ENCODE measurements at places on chromosomes 4 and X. TPM values are rescaled to one million over a fixed set of nuclear protein-coding genes. Genes with fewer than 3 reads are reported as not detected.

DNA sequence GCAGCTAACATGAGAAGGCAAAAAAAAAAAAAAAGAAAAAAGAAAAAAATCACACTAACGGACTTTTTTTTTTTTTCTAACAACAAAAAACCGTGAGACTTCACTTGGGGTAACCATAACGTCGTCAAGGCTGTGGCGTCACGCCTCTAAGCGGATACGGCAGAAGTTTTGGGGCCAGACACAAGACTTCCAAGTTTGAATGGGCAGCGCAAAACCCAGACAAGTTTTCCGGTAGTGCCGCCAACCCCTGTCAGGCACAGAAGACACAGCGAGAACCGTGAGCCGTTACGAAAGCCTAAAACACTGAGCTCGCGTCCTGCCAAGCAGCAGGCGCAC is 556 bp upstream of the SMARCA5 start:
- peak overlapping the region; percentile 96 for H3K27ac ChIP-seq
- H3K4me3 ChIP-seq, result peak overlapping the region; percentile 94
- H3K4me1 ChIP-seq, result no peaks in the 10 kb centered on the region
- peak; percentile 92 for DNase-seq

- no peak overlapping the region for H3K4me3 ChIP-seq
- no peak for DNase-seq
- no peaks in the 10 kb centered on the region for H3K4me1 ChIP-seq
These were observed 387.9 kb upstream of the RPS6KA3 start for GRCh38 chrX:20654596-20655106.

Gene EGFL6
- 0.93 TPM for total RNA-seq

GRCh38 chrX:1391370-1391706 is 575 bp downstream of the SLC25A6 start:
- no peaks in the 10 kb centered on the region for H3K4me1 ChIP-seq
- peak overlapping the region; percentile 99 for H3K27ac ChIP-seq
- H3K27me3 ChIP-seq, result no peaks in the 10 kb centered on the region
- H3K4me3 ChIP-seq, result peak overlapping the region; percentile 94
- peaks cover 50% of the 10 kb centered on the region for H3K36me3 ChIP-seq

Gene PITX2
- 0.44 TPM for total RNA-seq

Gene SH2D1A
- total RNA-seq, result not detected

DNA sequence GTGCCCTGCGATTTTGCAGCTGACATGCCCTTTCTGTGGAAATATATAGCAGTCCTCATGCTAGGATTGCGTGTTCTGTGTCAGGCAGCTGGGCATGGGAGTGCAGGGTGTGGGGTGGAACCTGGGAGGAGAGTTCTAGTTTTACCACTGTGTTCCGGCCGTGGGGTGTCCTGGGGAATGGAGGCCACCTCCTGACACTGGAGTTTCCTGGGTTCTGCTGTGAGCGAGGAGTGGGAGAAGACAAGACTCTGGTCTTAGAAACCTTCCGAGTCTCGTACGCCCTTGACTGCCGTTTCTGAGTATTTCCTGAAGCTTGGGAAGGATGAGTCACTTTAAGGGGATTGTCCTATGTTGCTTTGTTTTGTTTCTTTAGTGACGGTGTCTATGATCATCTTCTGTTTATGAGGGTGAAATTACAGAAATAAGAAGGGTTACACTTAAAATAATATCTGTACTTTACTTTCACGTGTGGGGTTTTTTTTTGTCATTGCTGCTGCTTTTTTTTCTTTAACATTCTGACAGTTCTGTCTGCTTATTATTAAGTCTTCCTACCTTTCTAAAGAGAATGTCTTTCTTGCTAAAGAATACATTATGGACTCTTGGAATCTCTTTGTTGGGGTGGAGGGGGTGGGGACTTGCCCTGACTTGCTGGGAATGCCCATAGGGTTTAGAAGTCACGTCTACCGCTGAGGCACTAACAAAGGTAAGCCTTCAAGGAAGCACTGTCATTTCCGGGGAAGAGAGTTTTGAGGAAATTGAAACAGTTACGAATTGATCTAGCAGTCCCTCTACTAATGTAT is 19.1 kb downstream of the CD99 start:
- no peaks in the 10 kb centered on the region for H3K27me3 ChIP-seq
- H3K4me3 ChIP-seq, result no peak overlapping the region
- peaks cover 14% of the 10 kb centered on the region for H3K4me1 ChIP-seq
- no peak for DNase-seq
- peak overlapping the region; percentile 66 for H3K27ac ChIP-seq
- H3K36me3 ChIP-seq, result peaks cover 3% of the 10 kb centered on the region

GRCh38 chr4:176406736-176407135 is 87.0 kb downstream of the SPCS3 start:
- no peaks in the 10 kb centered on the region for H3K36me3 ChIP-seq
- H3K4me1 ChIP-seq, result no peaks in the 10 kb centered on the region
- no peak overlapping the region for H3K4me3 ChIP-seq
- no peaks in the 10 kb centered on the region for H3K27me3 ChIP-seq
- H3K27ac ChIP-seq, result no peak overlapping the region

Gene CENPE
- 49.0 TPM for total RNA-seq

DNA sequence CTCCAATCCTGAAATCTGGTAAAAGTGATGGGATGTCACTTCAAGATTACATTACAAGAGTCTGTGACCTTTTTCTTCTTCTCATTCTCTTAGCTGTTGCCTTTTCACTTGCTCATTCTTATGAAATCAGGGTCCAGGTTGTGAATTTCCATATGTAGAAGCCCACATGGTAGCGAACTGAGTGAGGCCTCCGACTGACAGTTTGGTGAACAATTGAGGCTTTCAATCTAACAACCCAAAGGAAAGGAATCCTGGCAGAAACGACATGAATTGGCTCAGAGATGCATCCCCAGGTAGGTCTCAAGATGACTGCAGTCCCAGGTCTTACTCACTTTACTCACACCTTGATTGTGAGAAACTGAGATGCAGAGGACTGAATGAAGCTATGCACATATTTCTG is 203.4 kb upstream of the FAT4 start:
- H3K27ac ChIP-seq, result no peak overlapping the region
- no peak for DNase-seq
- H3K36me3 ChIP-seq, result no peaks in the 10 kb centered on the region
- no peak overlapping the region for H3K4me3 ChIP-seq
- H3K4me1 ChIP-seq, result peaks cover 5% of the 10 kb centered on the region
- H3K27me3 ChIP-seq, result no peaks in the 10 kb centered on the region

Gene PRMT9
- 9.6 TPM for total RNA-seq

GRCh38 chr4:24328711-24329110 is 255.6 kb downstream of the DHX15 start:
- H3K27ac ChIP-seq, result 0 out of 2 replicates have a peak overlapping the region, but pooled peaks have one; percentile 13
- H3K36me3 ChIP-seq, result peaks cover 67% of the 10 kb centered on the region

DNA sequence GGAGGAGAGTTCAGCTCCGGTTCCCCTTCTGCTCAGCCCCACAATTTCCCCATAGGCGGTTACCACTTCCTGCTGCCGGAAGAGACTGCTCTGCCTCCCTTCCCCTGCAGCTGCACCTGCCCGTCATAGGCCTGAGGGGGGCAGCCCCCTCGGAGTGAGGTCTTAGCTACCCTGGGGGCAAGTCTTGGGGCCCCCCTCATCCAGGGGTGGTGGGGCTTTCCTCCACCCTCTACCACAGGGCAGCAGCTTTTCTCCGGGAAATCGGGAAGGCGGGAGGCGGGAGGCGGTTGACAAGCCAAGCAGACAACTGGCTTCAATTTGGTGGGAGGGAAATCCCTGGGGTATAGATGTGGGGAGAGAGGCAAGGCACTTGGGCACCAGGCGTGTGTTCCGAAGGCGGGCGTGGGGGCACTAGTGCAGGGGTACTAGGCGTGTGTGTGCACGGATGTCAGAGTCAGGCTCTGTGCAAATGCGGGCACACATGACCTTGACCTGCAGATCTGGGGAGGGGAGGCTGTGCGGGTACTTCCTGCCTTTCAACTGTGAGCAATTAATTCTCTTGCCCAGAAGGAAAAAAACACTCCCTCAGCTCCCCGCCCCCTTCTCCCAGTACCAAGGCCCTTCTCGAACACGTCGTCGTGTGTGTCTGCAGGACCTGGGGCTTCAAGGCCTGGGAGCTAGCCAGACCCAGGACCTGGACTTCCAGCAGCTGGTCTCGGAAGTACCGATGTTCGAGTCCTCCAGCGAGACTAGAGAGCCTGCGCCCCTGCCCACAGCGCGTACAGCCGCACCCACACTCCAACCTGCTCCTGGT is 1.0 kb upstream of the ARHGAP4 start:
- H3K4me1 ChIP-seq, result peaks cover 18% of the 10 kb centered on the region
- no peak for DNase-seq
- H3K36me3 ChIP-seq, result peaks cover 10% of the 10 kb centered on the region
- H3K27ac ChIP-seq, result peak overlapping the region; percentile 79
- H3K27me3 ChIP-seq, result no peaks in the 10 kb centered on the region

- no peaks in the 10 kb centered on the region for H3K27me3 ChIP-seq
- H3K4me1 ChIP-seq, result no peaks in the 10 kb centered on the region
- no peak overlapping the region for H3K4me3 ChIP-seq
- DNase-seq, result no peak
- no peaks in the 10 kb centered on the region for H3K36me3 ChIP-seq
These were observed 20.7 kb upstream of the RNF150 start for GRCh38 chr4:141153751-141154510.

- H3K4me1 ChIP-seq, result no peaks in the 10 kb centered on the region
- H3K27ac ChIP-seq, result no peak overlapping the region
- H3K36me3 ChIP-seq, result no peaks in the 10 kb centered on the region
These were observed 186.1 kb upstream of the MAB21L2 start for GRCh38 chr4:150395872-150396271.

DNA sequence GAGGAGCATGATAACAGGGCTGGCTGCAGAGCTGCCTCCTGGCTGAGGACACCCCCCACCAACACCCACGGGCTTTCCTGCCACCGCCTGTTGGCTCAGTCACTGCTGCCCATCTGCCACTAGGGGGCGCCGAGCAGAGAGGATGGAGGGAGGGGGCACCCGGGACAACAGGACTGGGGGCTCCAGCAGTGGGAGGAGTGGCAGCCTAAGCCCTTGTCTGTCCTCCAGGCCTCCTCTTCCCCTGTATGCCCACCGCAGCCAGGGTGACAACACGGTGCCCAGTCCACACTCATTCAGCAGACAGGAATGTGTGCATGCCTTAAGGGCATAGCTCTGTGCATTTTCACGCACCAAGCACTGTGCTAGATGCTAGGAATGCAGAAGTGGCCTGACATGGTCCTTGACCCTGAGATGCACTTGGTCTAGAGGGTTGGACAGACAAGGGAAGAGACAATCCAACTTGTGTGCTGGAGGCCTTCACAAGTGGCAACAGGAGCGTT is 149.9 kb downstream of the AMMECR1 start:
- no peak overlapping the region for H3K27ac ChIP-seq
- 0 out of 2 replicates have a peak, but pooled peaks cover 3% of the 10 kb centered on the region for H3K4me1 ChIP-seq
- no peak overlapping the region for H3K4me3 ChIP-seq
- no peak for DNase-seq
- H3K27me3 ChIP-seq, result no peaks in the 10 kb centered on the region

- no peaks in the 10 kb centered on the region for H3K27me3 ChIP-seq
- no peak for DNase-seq
- no peaks in the 10 kb centered on the region for H3K36me3 ChIP-seq
- H3K4me1 ChIP-seq, result no peaks in the 10 kb centered on the region
These were observed 409.2 kb downstream of the TLL1 start for GRCh38 chr4:166282081-166282770.

DNA sequence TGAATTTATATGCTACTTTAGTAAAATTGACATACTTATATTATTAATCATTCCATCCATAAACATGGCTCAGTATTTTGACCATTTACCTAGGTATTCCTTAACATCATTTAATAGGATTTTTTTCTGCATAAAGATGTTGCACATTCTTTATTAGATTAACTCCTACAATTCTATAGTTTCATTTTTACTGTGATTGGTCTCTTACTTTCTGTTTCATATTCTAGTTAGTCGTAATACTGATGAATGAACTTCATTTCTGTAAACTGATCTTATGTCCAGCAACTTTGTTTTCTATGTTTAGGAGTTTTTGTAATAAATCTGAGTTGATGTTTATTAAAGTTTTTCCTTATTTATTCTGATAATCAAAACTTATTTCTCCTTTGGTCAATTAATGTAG is 278.2 kb upstream of the CXXC4 start:
- H3K4me3 ChIP-seq, result no peak overlapping the region
- no peaks in the 10 kb centered on the region for H3K27me3 ChIP-seq
- DNase-seq, result no peak
- H3K36me3 ChIP-seq, result no peaks in the 10 kb centered on the region
- H3K4me1 ChIP-seq, result no peaks in the 10 kb centered on the region

Gene HS3ST1
- total RNA-seq, result 1.7 TPM

GRCh38 chr4:39729557-39729956 is 31.6 kb downstream of the UBE2K start:
- no peak overlapping the region for H3K4me3 ChIP-seq
- no peaks in the 10 kb centered on the region for H3K4me1 ChIP-seq
- no peak for DNase-seq
- H3K36me3 ChIP-seq, result no peaks in the 10 kb centered on the region
- no peak overlapping the region for H3K27ac ChIP-seq
- H3K27me3 ChIP-seq, result no peaks in the 10 kb centered on the region

GRCh38 chr4:176084769-176085168 is 19.1 kb downstream of the WDR17 start:
- H3K36me3 ChIP-seq, result no peaks in the 10 kb centered on the region
- H3K4me3 ChIP-seq, result no peak overlapping the region
- no peaks in the 10 kb centered on the region for H3K27me3 ChIP-seq
- H3K4me1 ChIP-seq, result no peaks in the 10 kb centered on the region
- H3K27ac ChIP-seq, result no peak overlapping the region
- DNase-seq, result no peak

GRCh38 chr4:173182403-173182802 is 13.8 kb downstream of the GALNT7 start:
- no peak for DNase-seq
- peaks cover 3% of the 10 kb centered on the region for H3K4me1 ChIP-seq
- no peak overlapping the region for H3K4me3 ChIP-seq
- H3K36me3 ChIP-seq, result no peaks in the 10 kb centered on the region
- no peak overlapping the region for H3K27ac ChIP-seq
- H3K27me3 ChIP-seq, result no peaks in the 10 kb centered on the region

- no peaks in the 10 kb centered on the region for H3K27me3 ChIP-seq
- H3K4me1 ChIP-seq, result no peaks in the 10 kb centered on the region
These were observed at the start of gene PHKA2 for GRCh38 chrX:18983666-18984380. PHKA2 (minus strand) TSS chrX:18984114; CDS start chrX:18983932, 182 bp downstream.

Gene CYSLTR1
- 0.09 TPM for total RNA-seq

- H3K4me1 ChIP-seq, result no peaks in the 10 kb centered on the region
- no peak for DNase-seq
- no peak overlapping the region for H3K27ac ChIP-seq
These were observed 9.7 kb upstream of the TSR2 start for GRCh38 chrX:54430519-54430918.

DNA sequence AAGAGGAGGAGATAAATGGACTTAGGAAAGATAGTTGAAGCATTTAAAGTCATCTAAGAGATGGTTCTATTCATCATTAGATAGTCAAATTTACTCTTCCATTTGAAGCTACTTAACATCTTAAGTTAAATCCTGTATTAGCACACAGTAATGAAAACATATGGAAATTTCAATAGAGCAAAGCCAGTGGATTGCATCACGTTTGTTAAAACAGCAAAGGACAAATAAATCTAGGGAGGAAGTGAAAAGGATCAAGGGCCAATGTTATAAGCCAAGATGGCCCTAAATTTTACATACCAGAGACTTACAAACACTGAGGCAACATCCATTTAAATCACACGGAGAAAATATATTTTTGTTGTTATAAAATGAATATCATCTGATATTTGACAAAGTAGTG is 602.8 kb downstream of the INPP4B start:
- H3K27me3 ChIP-seq, result no peaks in the 10 kb centered on the region
- H3K4me1 ChIP-seq, result no peaks in the 10 kb centered on the region
- H3K27ac ChIP-seq, result no peak overlapping the region
- H3K4me3 ChIP-seq, result no peak overlapping the region
- DNase-seq, result no peak

Measured in H1 (cell line).